ENCODE measurements at places on chromosomes 5 and 9. TPM values are rescaled to one million over a fixed set of nuclear protein-coding genes. Genes with fewer than 3 reads are reported as not detected.

TEX48 gene
- total RNA-seq = not detected

PAEP gene
- total RNA-seq = 0.27 TPM

BAG1 gene
- 132 TPM for total RNA-seq

SLC4A9 gene
- not detected for total RNA-seq

ZNF454 gene
- total RNA-seq = not detected

LRRC19 gene
- total RNA-seq = not detected

SKP1 gene
- total RNA-seq = 608 TPM

ZNF354C gene
- 0.74 TPM for total RNA-seq

DCTN3 gene
- total RNA-seq = 112 TPM

FGD3 gene
- total RNA-seq = 0.93 TPM

FCN2 gene
- not detected for total RNA-seq

PIP5KL1 gene
- 1.6 TPM for total RNA-seq

C6 gene
- not detected for total RNA-seq

ISL1 gene
- 0.05 TPM for total RNA-seq

GABRA6 gene
- total RNA-seq = not detected

SPINK4 gene
- total RNA-seq = not detected

DAB2IP gene
- 12.6 TPM for total RNA-seq

ARSI gene
- total RNA-seq = 34.3 TPM

PTPN3 gene
- total RNA-seq = 17.3 TPM

CLPTM1L gene
- 170 TPM for total RNA-seq

MCTP1 gene
- total RNA-seq = 11.5 TPM
